HL-60 (cell line): ENCODE measurements at places on chromosomes 5 and 9.

GRCh38 chr9:104868303-104868686 is 59.7 kb downstream of the ABCA1 start:
- no peak for DNase-seq

DNA sequence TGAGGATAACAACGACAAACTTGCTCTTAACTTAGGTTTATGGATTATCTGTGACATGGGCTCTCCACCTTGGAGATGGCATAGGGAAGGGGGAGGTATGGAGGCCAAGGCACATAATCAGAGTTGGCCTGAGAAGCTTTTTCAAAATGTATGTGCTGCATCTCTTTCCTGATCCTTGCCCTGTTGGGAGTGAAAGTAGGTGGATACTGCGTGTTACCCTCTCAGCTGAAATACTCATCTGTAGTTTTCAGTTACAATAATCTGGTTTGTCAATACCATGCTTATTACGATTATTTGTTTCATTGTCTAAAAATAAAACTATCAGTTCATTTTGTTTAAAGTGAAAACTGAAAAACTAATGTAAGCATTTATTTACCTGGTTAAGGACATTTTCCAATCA is 86.7 kb downstream of the SLC44A1 start:
- DNase-seq: no peak

DNA sequence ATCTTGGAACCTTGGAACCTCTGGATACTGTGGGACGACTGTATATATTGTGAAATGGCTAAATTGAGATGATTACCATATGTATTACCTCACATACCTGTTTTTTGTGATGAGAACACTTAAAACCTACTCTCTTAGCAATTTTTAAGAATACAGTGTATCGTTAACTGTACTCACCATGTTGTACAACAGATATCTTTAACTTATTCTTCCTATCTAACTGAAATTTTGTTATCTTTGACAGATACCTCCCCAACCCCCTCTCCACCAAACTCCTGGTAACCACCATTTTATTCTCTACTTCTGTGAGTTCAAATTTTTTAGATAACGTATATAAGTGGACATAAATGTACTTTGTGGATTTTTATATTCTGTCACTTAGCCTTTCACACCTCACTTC is 126.5 kb downstream of the ZCCHC7 start:
- DNase-seq: no peak

GRCh38 chr5:116046823-116047222 is 14.6 kb downstream of the ARL14EPL start:
- no peak for DNase-seq

DNA sequence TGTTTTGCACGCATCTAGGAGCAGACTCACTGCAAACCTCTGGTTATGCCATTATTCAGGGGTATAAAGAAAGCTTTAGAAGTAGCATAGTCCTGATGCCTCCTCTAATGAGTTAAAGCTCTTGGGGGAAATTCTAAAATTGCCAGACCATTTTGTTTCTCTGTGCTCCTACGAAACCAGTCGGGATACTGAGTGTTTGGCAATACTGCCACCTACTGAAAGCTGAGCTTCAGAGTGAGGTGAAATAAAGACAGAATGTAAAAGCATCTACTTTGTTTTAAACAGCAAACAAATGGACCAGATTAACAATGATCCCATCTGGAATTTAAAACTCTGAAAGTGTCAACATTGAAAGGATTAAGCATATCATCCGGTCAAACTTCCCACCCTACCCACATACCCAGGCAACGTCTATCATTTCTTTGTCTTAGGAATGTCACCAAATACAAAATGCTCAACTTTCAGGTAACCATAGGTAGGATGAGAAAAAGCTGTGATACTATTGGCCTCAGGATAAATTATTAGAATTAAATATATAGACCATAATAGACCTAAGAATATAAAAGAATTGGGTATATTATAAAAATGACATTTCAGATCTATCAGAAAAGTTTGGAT is 77.8 kb upstream of the SHISAL2B start:
- peak; percentile 10 for DNase-seq

DNA sequence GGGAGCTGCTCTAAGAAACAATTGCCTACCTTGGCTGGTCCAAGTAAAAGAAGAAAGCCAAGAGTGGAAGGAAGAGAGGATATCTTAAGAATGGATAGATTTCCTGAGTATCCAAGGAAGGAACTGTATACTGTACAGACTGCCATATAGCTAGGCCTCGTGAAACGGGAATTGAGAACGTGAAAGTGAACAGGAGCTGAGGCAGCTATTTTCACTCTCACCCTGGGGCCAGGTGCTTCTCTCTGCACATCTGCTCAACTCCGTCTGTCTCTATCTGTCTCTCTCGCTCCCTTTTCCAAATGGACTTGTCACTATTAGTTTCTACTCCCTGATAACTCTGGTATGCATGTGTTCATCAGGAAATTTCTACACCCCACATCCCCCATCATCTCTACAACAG is 35.9 kb upstream of the TESK1 start:
- DNase-seq: no peak

DNA sequence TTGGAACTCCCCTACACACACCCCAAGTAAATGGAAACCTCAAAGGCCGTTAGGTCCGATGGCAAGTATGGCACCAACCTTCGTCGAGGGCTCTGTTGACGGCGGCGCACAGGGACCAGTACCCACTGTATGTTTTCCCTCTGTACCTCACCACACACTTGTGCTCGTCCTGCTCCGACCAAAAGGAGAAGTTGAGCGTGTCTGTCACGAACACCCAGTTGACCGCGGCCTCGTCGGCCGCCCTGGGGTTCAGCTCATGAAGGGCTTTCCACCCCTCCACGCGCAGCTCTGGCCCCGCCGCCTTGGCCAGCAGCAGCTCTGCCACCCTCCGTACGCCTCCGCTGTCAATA is 24.0 kb downstream of the HNRNPK start:
- DNase-seq: peak; percentile 88

GRCh38 chr5:10482791-10483530 is 41.3 kb downstream of the ROPN1L start:
- DNase-seq: no peak
